ENCODE measurements at places on chromosomes 7 and 10.

- DNase-seq, result no peak
These were observed 368.9 kb downstream of the PLXDC2 start for GRCh38 chr10:20185116-20185515.

DNA sequence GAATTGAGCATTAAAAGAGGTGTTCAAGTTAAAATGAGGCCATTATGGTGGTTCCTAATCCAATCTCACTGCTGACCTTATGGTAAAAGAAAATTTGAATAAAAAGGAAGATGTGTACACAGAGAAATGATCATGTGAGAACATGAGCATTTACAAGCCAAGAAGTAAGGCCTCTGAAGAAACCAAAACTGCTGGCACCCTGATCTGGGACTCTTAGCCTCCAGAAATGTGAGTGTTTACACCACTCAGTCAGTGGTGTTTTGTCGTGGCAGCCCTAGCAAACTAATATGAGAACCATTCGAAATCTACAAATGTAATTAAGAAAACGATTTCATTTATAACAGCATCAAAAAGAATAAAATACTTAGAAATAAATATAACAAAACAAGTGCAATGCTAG is 6.8 kb upstream of the PLXDC2 start:
- no peak for DNase-seq

DNA sequence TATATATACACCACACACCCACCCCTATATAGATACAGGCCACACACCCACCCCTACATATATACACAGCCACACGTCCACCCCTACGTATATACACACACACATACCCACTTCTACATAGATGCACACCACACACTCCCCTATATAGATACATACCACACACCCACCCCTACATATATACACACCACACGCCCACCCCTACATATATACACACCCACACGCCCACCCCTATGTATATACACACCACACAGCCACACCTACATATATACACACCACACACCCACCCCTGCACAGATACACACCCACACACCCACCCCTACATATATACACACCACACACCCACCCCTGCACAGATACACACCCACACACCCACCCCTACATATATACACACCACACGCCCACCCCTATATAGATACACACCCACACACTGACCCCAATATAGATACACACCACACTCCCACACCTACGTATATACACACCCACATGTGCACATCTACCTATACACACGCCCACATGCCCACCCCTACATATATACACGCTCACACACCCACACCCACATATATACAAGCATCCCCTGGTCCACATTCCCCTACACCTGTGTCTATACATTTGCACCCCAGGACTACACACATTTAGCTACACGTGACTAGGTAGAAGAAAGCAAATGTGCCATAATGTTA is 52.1 kb upstream of the UBE3C start:
- no peak for DNase-seq

DNA sequence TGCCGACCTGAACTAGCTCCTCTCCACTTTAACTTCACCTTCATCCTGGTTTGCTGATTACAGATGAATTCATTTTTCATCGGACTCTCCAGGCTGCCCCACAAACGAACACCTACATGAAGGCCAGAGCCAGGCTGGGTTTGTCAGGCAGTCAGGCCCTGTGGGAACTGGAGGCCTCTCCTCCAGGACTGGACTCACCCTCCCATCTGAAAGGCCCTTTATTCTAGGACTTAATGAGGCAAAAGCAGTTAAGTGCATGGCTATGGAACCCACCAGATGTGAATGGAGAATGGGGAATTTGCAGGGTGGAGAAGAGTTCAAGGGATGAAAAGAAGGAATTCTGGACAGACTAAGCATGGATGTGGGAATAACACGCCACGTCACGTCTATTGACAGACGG is 170.8 kb downstream of the ARHGAP12 start:
- DNase-seq, result no peak

GRCh38 chr10:73650537-73651331 is 5.1 kb downstream of the SYNPO2L start:
- no peak for DNase-seq

DNA sequence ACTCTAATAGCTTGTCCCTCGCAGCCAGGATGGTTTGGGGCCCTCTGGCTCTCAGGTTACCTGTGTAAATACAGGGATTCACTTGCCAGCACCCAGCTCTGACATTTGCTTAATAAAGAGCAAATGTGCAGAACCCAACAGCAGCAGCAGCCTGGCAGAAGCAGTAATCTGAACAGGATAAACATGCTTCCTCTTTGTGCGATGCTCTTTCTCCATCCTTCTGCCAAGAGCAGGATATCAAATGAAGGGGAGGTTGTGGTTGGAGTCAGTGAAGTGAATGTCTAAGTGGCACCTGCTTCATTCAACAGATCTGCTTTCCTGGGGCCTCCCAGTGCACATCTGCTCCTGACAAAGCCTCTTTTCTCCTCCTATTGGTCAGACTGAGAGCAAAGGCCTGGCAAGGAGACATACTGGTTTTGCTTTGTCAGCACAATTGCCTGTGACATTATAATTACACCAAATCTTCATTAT is 130.3 kb downstream of the NRF1 start:
- DNase-seq, result no peak

DNA sequence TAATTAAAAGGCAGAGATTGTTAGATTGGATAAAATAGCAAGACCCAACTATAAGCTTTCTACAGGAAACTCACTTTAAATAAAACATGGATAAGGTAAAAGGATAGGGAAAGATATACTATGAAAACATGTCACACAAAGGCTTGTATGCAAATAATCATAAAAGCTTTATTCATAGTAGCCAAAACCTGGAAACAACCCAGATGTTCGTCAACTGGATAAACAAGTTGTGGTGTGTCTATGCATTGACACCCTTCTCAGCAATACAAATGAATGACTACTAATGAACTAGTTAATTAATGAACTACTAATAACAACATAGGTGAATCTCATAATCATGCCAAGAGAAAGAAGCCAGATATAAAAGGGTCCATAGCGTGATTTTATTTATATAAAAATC is 37.7 kb upstream of the OIT3 start:
- no peak for DNase-seq

GRCh38 chr10:17216217-17216900 is 11.7 kb upstream of the VIM start:
- no peak for DNase-seq

- no peak for DNase-seq
These were observed 10.1 kb upstream of the OPN4 start for GRCh38 chr10:86644152-86644793.

GRCh38 chr7:45576249-45576929 is 2.2 kb downstream of the ADCY1 start:
- no peak for DNase-seq

DNA sequence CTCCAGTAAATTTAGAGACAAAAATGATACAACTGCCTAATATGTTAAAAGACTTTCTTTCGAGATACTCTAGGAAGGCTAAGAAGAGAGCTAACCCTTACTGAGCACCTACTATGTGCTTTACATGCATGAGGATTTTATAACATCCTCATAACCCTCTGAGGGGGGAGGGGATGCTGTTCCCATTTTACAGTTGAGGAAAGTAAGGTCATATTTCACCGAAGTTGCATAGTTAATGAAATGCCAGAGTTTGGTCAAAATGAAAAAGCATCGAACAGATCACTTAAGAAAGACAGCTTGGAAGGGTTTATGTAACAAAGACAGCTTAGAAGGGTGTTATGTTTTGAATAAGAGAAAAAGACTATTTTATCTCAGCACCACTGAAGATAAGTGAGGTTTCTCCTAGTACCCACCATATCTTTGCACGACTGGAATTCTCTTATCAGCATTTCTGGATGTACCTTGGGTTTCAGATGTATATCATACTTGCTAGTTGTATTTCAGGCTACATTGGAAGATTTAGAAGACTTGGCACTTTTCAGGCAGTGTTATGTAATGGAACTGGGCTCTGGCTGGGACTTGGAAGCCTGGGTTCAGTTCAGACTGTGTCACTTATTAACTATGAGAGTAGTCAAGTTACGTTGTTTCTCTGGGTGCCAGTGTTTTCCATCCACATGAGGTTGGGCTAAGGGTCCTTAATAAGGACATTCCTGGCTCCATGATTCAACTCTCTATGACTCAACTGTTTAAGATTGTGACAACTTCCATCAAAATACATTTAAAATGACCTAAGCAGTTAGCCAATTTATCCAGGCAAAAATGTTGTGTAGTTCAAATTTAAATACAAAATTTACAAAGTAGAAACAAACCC is 6.0 kb downstream of the RHOBTB1 start:
- no peak for DNase-seq

GRCh38 chr10:118521415-118522117 is 73.9 kb downstream of the PRLHR start:
- no peak for DNase-seq

Data from stimulated activated CD4-positive, alpha-beta T cell treated with anti-CD3 and anti-CD28 coated beads, TNF-alpha, amount 100 ng/mL, for 1 hour (primary cell).